ENCODE measurements at places on chromosomes 5 and 9.

DNA sequence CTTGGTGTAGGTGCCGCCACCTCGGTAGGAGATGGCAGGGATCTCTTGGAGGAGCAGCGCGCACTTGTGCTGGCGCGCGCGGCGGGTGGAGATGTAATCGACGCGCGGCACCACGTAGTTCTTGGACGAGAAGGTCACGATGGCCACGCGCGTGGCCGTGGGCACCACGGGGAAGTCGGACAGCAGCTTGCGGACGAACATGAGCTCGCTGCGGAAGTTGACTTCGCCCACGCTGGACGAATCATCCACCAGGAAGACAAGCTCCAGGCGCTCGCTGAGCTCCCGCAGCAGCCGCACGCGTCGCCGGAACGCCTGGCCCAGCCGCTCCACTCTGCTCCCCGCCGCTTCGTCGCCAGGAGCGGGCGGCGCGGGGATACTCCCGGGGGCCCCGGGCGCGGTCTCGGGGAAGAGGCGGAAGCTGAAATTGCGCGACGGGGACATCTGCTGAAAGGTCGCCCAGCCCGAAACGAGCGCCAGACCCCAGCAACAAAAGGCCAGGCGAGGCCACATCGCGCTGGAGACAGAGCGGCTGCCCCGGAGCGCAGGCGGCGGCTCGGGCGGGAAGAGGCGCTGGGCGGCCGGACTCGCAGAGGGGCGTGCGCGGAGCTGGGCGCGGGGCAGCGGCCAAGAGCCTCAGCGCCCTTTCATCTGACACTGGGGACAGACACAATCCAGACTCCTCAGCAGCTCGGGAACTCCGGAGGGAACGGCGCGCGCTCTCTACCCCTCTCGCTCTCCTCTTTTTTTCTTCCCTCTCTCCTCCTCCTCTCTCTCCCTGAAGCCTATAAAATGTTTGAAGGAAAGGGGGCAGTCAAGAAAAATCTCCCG is at the start of gene SVEP1:
SVEP1 (minus strand) TSS at position 708 of the 828 bp plus-strand sequence; CDS start at position 510, 198 bp downstream.
- peak; percentile 18 for DNase-seq

GRCh38 chr5:15233566-15233965 is 266.4 kb upstream of the FBXL7 start:
- DNase-seq, result no peak

DNA sequence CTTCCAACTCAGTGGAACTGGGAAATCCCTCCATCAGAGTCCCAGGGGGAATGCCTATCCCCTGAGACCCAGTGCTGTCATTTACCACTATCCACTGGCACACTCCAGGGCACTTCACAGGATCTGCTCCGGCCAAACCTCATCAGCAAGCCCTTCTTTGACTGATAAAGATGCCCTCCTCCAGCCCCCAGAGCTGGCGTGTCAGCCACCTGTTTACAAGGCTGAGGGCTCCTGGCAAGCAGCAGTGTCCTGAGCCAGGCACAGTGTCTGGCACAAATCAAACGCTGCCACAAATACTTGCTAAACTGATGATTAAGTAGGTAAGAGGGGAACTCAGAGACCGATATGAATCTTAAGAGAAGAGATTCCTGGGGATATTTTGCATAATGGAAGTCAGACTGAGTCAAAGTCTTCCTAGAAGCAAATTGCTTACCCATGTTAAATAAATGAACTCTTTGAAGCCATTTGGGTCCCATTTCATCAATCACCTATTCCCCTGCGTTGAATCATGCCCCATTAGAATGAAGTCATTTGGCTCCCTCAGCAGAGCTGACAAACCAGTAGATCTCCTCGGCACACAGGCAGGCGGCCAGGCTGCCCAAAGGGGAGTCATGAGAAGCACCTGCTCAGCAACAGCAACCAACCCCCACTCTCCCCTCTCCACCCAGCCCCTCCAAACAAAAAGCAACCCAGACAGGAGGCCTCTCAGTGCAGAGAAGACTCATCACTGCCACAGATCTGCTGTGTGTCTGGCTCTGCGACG is 97.4 kb downstream of the CDK5RAP2 start:
- DNase-seq, result no peak

DNA sequence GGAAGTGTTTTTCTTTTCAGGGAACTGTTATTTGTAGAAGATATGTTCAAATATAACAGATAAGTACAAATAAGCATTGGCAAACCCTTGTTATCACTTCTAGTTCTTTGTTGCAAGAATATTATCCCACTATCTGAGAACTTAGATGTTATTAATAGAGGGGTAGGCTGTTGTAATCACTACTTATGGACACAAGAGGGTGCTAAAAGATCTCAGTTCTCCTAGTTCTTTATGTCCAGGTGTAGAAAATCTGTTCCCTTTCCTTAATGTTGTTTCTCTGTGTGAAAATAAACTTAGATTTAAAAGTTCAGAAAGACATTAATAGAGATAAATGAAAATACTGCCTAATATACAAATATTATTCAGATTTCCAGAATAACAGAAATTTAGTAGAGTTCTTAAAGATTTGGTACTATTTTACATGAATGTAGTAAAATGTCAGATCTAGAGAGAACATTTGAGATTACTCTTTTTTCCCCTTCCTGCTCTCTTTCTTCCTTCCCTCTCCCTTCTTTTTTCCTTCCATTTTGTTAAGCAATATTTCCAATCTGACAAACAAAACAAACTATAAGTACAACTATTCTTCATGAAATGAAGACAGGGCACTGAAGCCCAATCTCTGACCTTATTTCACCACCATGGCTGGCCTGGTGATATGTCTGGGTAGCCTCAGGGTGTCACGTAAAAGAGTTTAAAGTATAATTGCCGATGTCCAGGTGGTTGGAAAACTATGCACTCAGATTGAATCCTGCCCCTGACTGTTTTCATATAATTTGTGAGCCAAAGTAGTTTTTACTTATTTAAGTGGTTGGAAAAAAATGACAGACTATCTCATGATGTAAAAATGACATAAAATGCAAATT is 43.6 kb upstream of the C5orf46 start:
- DNase-seq, result peak; percentile 13

DNA sequence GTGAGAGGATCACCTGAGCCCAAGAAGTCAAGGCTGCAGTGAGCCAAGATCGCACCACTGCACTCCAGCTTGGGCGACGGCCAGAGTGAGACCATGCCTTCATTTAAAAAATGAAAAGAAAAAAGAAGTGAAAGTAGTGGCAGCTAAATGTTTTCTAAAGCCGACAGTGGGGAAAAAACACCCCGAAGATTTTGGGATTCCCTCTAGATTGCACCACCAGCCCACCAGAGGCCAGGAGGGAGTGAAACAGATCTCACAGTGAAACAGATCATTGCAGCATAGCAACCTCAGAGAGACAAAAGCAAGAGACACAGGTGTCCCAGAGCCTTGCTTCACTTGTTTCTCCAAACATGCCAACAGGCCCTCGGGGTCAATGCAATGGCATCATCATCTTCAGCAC is 156.8 kb downstream of the PAX5 start:
- DNase-seq, result no peak

All from NCI-H1105 (cell line).